ENCODE measurements at places on chromosomes 4 and X. TPM values are rescaled to one million over a fixed set of nuclear protein-coding genes. Genes with fewer than 3 reads are reported as not detected.
A peak's percentile ranks its signal among the peaks of the same experiment; 100 is the strongest.

GRCh38 chr4:10023050-10023419 is 1.7 kb upstream of the SLC2A9 start:
- DNase-seq = no peak

DNA sequence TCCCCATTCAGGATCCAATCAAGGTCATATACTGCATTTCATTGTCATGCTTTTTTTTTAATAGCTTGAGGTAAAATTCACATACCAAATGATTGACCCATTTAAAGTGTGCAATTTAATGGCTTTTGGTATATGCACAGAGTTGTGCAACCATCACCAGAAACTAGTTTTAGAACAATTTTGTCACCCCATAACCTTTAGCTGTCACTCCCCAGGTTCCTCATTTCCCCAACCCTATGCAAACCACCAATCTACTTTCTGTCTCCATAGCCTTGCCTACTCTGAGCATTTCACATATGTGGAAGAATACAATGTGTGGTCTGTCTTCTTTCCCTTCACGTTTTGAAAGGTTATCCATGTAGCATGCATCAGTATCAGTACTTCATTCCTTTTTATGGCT is 1.4 kb upstream of the SMAD1 start:
- DNase-seq = no peak

DNA sequence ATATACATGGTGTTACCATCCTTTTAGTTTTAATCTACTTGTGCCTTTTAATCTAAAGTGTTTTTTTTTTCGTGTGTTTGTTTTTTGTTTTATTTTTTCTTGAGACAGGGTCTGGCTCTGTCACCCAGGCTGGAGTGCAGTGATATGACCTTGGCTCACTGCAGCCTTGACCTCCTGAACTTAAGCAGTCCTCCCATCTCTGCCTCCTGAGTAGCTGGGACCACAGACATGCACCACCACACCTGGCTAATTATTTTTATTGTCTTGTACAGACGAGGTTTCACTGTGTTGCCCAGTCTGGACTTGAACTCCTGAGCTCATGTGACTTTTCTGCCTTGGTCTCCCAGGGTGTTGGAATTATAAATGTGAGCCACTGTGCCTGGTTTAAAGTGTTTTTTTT is 33.1 kb downstream of the BMP2K start:
- no peak for DNase-seq

DNA sequence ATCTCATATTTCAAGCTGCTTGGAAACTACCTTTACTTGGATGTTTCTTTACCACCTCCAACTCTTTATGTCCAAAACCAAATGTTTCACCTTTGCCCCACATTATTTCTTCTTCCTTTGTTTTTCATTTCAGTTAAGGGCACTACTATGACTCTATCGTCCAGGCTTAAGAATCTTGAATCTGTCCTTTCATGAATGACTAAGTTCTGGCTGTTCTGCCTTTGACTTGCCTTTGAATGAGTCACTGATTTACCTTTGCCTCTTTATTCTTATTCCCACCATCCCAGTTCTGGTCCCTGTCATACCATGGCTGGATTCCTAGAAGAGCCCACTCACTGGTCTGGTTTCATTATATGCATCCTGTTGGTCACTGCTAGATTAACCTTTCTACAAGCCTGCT is 30.6 kb upstream of the PLAC1 start:
- no peak for DNase-seq

GRCh38 chr4:81214881-81215868 is at the start of gene PRKG2:
TSS of gene PRKG2 (minus strand) at chr4:81215222. CDS start at chr4:81205047, 10,175 bp downstream.
- DNase-seq = no peak

DNA sequence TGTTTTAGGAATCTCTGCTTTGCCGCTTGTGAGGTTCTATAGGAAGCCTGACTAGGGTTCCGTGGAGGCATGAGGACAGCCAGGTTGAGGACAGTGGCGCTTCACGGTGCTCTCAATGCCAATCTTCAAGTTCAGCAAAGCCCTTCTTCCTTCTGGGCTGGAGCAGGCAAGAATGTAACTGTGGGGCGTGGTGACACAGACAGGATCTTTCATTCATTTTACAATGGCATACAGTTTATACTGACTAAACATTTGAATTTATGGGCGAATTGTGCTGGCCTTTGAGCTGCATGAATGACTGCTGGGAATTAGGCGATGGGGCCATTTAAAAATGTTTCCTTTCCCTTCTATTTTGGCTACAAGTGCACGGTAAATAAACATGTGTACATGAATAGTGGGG is 2.9 kb upstream of the NHS start:
- no peak for DNase-seq

GRCh38 chr4:78661086-78661690 is 109.6 kb downstream of the ANXA3 start:
- DNase-seq = no peak

- DNase-seq = no peak
These were observed 31.5 kb downstream of the TMEM271 start for GRCh38 chr4:544386-545105.

GRCh38 chr4:175373031-175373430 is 439.0 kb downstream of the GPM6A start:
- DNase-seq = no peak

- DNase-seq = no peak
These were observed 7.7 kb upstream of the F11 start for GRCh38 chr4:186258216-186258811.

DNA sequence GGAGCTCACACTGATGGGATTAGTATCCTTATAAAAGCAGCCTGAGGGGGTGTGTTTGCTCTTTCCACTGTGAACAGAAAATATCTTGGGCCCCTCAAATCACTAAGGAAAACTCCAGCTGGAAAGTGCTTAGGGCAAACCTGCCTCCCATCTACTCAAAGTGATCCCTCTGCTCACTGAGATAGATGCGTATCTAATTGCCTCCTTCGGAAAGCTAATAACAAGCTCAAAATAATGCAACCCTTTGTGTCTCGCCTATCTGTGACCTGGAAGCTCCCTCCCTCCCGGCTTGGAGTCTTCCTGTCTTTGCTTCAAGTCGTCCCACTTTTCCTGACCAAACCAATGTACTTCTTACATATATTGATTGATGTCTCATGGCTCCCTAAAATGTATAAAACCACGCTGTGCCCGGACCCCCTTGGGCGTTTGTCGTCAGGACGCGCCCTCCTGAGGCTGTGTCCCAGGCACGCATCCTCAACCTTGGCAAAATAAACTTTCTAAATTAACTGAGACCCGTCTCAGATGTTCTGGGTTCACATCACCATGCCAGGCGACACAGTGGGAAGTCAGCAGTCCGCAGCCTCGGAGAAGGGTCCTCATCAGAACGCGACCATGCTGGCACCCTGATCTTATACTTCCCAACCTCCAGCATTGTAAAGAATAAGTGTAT is 34.1 kb upstream of the SORCS2 start:
- DNase-seq = no peak

DNA sequence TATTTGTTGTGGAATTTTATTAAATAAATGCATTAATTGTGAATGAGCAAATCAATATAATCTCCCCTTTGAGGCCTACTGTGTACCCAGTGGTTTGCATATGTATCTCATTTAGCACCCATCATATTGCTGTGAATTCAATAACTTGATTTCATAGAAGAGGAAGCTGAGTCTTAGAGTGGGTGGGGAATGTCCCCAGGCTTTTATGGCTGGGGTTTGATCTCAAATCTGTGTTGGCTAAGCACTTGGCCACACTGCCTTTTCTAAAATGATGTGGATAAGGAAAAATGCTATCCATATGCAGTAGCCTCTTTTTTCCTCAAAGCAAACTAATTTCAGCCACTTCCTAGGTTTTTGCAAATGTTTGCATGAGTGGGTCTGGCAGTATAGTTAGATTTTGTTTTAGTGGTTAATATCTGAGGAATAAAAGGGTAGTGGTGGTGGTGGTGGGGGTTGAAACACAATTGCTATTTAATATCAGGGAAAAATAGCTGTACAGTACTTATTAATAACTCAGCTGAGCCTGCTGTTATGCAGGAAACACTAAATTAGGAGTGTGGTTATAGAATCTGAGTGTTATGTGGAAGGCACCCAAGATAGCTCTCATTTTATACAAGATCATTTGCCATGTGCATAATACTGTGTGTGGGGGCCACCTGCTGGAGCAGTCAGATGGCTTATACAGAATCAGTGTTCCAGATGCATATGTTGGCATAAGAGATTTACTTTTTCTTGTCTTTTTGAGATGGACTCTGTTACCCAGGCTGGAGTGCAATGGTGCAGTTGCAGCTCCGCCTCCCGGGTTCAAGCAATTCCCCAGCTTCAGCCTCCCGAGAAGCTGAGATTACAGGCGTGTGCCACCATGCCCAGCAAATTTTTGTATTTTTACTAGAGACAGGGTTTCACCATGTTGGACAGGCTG is 108.0 kb downstream of the TMEM131L start:
- peak; percentile 91 for DNase-seq

DNA sequence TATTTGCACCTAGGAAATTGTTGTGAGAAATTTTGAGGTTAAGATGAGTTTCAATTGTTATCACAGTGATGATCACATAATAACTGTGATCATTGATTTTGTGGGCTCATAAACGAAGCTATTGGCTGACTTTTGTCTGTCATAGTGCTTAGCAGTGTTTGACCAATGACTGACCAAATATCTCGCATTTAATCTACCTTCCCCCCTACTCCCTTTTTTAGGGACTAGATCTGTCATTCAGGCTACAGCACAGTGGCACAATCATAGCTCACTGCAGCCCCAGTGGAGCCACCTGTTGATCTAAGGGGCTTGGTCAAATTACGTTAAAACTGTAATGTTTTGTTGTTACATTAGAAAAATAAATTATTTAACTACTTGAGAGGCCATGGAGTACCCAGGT is 1.5 kb downstream of the FUNDC2 start:
- no peak for DNase-seq

GRCh38 chr4:186485561-186486062 is 69.8 kb downstream of the MTNR1A start:
- peak; percentile 46 for DNase-seq

DNA sequence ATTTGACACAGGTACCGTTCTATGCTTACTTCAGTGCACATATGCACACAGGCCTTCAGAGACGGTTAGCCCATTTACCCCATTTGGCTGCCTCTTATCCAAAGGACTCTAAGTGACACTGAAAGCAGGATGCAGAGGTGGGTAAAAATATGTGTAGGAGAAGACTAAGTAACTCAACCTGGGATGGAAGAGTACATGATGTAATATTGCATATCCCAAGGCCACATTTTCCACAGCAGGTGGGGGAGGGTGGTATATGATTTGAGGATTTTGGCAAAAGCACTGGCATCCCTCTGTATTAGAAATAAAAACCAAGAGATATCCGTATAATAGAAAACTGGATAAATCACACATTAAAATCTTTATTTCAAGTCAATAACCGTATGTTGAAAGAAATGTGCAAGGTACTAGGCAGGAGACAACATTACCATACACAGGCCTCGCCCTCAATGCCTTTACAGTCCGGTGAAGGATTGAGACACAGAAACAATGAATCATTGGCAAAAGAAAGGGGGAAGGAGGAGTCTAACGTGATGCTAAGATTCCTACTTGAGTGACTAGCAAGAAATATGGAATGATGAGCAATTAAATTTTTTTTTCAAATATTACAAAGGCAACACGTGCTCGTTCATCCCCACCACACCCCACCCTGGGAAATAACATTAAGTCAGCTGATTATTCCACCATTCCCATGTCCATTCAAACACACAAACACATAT is 161.0 kb upstream of the RASGEF1B start:
- DNase-seq = no peak

- no peak for DNase-seq
These were observed 39.7 kb downstream of the ENPEP start for GRCh38 chr4:110515676-110516075.

GRCh38 chrX:10813761-10814160 is 193.4 kb upstream of the MID1 start:
- no peak for DNase-seq

- DNase-seq = no peak
These were observed 29.3 kb downstream of the RAP1GDS1 start for GRCh38 chr4:98290511-98290910.

PRSS12 gene
- polyA plus RNA-seq = 30.8 TPM

PRR32 gene
- polyA plus RNA-seq = 0.35 TPM

UGT2B17 gene
- 1.6 TPM for polyA plus RNA-seq

TECRL gene
- polyA plus RNA-seq = not detected

KCND1 gene
- 3.5 TPM for polyA plus RNA-seq

SSX4B gene
- polyA plus RNA-seq = not detected

RASSF6 gene
- 2.4 TPM for polyA plus RNA-seq

Measured in right lung (tissue), 10 donors.